ENCODE measurements at places on chromosomes 16 and 17. TPM values are rescaled to one million over a fixed set of nuclear protein-coding genes. Genes with fewer than 3 reads are reported as not detected.

DNA sequence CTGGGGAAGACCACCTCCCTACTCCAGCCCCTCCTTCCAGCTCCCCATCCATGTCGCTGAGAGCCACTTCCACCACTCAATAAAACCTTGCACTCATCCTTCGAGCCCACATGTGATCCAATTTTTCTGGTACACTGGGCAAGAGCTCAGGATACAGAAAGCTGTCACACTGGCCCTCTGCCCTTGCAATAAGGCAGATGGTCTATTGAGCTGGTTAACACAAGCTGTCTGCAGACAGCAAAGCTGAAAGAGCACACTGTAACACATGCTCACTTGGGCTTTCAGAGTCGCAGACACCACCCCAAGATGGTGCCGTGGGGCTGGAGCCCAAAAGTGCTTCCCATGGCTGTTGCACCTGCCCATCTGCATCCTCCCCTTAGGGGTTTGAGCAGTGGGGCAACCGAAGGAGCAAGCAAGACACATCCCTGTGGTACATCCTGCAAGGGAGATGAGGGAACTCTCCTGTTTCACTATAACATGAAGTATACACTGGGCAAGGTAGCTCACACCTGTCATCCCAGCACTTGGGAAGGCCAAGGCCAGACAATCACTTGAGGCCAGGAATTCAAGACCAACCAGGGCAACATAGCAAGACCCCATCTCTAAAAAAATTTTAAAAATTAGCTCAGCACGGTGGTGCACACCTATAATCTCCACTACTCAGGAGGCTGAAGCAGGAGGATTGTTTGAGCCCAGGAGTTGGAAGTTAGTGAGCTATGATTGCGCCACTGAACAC lies 52.8 kb upstream of the C17orf78 start:
- no peak for DNase-seq

The ARHGAP23 gene
- total RNA-seq: 0.83 TPM

The WNT9B gene
- not detected for total RNA-seq

DNA sequence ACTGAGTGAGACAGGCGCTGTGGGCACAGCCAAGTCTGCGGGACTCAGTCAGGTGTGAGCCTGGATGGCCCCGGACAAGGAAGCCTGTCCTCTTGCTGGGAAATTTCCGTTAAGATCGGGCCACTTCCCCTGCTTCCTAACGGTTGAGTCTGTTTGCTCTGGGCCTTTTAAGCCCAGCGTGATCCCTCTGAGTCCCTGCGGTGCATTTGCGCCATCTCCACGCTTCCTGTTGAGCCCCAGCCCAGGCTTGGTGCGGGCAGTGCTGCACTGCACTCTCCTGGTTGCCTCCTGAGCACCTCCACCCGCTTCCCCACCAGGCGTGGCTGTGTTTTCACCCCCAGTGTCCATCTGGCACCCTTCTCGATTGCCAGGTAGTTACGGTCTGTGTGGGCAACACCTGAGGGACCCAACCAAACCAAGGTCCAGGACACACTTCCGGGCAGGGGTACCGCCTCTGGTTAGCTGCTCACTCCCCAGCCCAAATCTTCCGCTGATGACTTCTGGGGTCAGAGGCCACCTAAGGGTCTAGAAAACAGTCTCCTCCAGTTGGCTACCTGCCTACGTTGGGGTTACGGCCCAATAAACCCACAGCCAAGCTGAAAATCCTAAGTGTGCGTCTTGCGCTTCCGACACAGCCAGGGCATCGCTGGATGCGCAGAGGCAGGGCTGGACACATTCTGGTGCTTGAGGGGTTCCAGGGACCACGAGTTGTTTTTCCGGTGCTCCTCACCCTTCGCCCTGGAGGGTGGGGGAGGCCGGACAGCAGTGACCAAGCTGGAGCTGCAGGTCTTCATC lies 1.4 kb upstream of the SLC25A10 start:
- no peak for DNase-seq

- DNase-seq: no peak
Measured at GRCh38 chr17:29683481-29683880, 60.8 kb upstream of the CORO6 start.

The SLC5A10 gene
- not detected for total RNA-seq

DNA sequence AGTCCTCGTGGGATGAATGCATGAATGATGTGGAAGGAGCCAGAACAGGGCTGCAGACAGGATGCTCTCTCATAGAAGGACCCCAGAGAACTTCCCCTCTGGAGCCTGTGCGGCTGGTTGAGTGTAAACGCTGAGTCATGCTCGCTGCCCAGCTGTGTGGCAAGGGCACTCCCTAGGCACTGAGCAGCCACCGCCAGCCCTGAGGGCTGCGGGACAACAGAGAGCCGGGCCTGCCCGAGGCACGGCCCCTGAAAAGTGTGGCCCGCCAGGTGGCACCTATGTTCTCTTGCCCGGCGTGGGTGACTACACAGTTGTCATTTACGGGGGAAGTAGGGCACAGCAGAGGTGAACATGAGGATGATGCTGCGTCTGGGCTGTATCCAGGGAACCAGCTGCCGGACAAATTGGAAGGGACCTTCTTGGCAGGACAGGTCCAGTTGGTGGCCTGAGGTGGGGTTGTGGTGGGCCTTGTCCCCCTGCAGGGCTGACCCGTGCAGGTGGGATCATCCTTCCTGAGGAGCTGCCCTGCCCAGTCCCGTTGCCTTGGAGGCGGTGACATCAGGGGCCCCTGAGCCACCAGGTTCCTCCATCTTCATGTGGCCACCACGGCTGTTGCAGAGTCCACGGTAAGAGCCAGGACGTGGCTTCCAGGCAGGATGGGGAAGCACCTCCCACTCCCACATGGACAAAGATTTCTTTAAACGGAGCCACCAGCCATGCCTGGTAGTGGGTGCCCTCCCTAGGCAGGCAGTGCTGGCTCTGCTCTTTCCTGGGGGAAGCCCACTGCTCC lies 94.8 kb upstream of the CBX4 start:
- peak; percentile 65 for DNase-seq

The ESRP2 gene
- not detected for total RNA-seq

The KREMEN2 gene
- total RNA-seq: 0.17 TPM

- DNase-seq: no peak
Measured at GRCh38 chr17:42672038-42672437, 4.8 kb downstream of the PLEKHH3 start.

DNA sequence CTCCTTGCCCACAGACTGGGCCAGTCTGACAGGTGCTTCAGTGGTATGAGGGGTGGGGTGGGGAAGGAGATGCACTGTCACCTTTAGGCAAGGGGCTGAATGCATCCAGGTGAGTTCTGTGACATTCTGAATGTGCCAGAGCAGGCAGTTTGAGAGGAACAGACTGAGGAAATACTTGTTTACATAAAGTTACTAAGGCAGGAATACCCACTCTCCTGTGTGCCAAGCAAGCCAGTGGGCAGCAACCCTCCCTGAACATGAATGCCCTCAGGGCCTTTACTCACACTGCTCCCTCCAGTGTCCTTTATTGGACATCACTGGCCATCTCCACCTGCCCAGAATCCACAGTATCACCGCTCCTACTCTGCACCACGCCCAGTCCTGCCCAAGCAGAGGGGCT lies 33.1 kb upstream of the ULK2 start:
- no peak for DNase-seq

DNA sequence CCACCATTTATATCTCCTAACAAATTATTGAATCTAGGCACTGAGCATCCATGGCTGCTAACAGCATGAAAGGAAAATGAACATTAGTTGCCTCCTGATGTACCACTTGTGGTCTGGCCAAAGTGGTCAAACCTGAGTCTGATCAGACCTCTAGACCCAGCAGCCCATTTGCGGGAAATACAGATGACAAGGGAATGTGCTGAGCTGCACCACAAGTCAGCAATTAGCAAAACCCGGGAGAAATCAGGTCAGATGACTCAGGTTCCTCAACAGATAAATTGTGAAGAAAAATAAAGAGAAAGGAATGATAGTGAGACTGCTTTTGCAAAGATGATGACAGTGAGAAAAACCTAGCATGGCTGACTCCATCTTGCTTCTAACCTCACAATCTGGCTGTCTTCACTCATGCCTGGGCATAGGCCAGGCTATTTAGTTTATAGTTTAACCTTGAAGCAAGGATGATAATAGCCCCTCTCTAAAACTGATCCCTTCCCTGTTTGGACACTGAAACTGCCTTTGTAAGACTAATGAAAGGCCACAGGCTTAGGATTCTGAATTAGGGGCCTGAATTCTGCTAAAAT lies 142.7 kb upstream of the ASIC2 start:
- DNase-seq: no peak

DNA sequence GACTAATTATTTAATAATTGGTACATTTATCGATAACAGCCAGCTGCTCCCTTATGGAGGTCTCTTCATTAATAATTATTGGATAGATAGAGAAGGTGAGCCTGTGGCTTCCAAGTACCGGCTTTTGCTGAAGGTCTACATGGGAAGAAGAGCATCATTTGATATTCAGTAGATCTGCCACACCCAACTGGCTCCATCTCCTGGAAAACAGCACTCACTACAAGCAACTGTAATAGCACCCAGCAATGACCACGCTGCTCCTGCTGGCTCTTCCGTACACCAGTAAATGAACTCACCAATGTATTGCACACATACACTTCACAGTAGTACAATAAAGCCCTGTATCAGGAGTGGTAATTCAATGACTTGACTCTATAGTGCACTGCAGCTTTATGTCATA lies 19.5 kb downstream of the MARVELD3 start:
- DNase-seq: peak; percentile 28

DNA sequence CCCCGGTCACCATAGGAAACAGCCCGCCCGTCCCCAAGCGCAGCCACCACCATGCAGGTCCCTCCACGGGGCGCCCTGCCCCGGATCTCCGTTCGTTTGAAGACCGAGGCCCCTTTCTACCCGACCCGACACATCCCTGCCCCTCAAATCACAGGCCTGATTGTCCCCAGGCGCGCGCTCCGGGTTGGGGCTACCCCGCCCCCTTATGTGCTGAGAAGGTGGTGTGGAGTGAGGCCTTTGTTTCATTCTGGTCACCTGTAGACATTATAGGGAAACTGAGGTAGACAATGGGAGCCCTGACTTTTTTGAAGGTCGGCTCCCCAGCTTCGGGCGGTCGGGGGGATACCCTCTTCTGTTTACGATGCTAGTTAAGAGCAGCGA lies 763 bp upstream of the ACTG1 start:
- peak; percentile 86 for DNase-seq

DNA sequence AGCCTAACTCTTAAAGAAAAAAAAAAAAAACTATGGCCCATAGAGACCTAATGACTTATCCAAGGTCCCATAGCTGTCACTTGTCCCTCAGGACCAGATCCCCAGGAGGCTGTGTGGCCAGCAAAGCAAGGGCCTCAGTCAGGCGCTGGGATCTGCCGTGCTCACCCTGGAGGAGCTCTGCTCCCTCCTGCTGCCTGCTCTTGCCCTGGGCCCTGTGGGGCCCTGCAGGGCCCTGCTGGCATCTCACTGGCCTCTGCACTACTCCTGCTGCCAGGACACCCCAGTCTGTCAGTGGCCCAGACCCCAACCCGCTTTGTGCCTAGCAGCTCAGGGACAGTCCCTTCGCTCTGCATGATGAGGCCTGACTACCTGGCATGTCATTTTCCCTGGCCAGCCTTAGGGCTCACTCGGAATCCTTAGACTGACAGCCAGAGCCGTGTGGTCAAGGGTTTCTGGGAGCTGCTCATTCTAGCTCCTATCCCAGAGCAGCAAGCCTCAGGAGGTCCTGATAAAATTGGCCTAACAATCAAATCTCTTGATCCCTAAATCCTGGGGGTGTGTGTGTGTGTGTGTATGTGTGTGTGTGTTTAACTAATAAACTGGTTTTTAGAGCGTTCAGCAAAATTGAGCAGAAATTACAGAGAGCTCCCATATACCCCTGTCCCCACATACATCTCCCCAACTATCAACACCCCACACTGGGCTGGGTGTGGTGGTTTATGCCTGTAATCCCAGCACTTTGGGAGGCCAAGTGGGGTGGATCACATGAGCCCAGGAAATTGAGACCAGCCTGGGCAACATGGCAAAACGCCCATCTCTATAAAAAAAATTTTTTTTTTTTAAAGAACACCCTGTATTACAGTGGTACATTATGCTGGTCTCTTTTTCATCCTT lies 21.7 kb downstream of the KATNIP start:
- no peak for DNase-seq

GRCh38 chr16:51359141-51359955 lies 208.3 kb upstream of the SALL1 start:
- DNase-seq: no peak

DNA sequence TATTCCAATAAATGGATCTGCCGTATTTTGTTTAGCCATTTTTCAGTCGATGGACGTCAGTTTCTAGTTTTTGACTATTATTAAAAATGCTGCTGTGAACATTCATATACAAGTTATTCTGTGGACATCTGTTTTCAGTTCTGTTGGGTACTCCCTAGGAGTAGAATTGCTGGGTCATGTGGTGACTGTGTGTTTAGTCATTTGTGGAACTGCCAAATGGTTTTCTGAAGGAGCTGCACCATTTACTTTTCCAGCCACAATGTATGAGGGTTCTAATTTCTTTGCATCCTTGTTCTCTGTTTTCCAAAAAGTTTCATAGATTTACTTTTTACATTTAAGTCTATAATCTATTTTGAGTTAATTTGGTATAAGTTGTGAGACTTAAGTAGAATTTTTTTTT lies 29.5 kb downstream of the CYLD start:
- no peak for DNase-seq

DNA sequence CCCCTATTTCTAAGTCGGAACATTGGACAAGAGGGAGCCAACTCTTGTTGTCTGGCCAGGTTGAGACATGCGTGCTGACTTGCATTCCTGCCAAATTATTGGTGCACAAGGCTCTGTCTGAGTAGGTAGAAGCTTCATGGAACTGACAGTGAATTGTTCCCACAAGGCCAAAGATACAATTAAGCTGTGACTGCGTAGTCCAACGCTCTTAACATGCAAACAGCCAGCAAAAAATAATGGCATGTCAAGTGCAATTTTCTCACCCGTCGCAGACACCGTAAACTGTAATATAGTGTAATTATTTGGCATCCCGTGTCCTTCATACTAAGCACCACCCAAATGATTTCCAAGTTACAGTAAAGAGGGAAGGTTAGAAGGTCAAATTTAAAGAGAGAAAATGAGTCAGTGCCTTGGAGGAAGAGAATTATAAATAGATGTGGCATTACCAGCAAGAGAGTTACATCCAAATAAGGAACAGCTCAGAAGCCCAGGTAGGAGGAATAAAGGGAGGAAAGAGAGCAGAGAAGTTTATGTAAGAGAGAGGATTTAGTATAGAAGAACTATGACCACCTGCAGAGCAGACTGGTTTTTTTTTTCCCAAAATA lies 21.8 kb downstream of the CDH8 start:
- DNase-seq: no peak

Measured in B cell (primary cell).